ENCODE measurements at places on chromosomes 5 and 9.

GRCh38 chr9:94693485-94694204, 32.9 kb upstream of the AOPEP start:
- DNase-seq, result no peak

DNA sequence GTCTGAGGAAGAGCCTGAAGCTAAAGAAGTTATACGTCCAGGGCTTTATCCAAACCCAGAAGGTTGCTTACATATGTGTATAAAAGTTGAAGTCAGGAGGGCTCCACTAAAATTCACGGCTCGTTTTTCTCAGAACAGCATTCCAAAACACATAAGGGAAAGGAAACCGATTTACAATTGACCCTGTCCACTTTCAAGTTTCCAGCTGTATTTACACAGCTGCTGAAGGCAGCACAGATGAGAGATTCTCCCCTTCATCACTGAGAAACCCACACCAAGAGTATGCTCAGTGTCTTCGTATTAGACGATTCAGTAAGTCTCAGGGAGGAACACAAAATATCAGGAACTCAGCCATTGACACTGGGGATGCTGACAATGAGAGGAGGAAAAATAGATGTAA, 5.9 kb upstream of the NREP start:
- DNase-seq, result no peak

- no peak for DNase-seq
Observed at GRCh38 chr5:171872666-171873065, 87.0 kb downstream of the SMIM23 start.

DNA sequence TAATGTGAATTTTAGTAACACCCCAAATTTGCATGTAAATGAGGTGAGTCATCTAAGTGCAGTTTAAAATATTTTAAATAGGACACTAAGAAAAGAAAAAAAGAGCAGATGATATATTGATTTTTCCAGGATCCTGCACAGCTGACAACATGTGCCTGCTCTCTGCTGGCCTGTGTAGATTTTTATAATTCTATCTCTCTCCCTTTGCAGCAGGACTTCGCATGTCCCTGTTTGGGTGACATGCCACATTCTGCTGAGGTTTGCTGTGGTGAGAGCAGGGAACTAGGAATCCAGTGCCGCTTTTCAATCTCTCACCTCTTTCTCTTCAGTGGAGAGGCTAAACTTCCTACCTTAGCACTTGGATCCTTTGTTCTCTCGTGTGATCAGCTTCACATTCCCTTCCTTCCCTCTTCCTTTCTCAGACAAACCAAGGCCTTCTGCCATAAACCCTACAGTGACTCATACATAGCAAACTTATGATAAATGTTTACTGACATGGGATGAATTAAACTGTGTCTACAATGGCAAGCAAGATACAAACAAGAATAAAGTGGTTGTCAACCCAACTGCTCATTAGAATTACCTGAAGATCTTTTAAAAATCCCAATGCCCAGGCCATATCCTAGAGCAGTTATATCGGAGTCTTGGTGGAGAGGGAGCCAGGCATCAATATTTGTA, 198.8 kb upstream of the EFNA5 start:
- no peak for DNase-seq

DNA sequence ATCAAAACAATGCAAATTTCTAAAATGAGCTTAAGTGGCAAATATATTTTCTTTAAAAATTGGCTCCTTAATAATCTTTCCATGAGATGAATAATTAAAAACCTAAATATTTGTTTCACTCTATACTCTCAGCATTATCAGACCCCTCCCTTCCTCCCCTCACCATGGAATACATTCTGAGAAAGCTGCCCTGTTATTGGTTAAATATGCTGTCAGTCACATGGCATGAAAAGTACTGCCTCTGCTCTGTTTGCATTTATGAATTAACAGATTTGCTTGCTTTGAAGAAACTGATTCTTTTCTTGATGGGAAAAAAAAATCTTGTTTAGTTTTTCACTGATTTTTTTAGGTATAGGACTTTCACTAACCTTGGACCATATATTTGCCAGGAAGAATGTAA, 17.0 kb upstream of the RPS23 start:
- DNase-seq, result no peak

DNA sequence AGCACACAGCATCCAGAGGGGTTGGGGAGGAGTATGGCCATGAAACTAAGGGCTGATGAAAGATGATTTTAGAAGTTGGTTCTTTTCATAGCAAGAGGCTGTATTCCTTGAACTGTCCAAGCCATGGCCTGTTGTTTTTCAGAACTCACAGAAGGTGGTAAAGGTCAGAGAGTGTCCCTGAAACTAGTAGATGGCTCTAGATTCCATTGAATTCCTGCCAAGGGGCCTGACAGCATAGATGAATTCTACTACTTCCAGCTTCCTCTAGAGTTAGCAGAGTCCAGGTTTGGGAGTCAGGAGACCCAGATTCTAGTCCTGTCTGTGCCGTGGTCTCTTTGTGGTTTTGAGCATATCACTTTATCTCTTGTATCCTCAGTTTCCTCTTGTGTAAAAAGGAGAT, 101.6 kb downstream of the GRIA1 start:
- no peak for DNase-seq

- DNase-seq, result no peak
Observed at GRCh38 chr5:84286662-84287061, 98.0 kb downstream of the EDIL3 start.

- no peak for DNase-seq
Observed at GRCh38 chr5:113427871-113428574, 6.8 kb downstream of the TSSK1B start.

GRCh38 chr5:54309691-54310432, 511 bp downstream of the ARL15 start:
- peak; percentile 65 for DNase-seq

DNA sequence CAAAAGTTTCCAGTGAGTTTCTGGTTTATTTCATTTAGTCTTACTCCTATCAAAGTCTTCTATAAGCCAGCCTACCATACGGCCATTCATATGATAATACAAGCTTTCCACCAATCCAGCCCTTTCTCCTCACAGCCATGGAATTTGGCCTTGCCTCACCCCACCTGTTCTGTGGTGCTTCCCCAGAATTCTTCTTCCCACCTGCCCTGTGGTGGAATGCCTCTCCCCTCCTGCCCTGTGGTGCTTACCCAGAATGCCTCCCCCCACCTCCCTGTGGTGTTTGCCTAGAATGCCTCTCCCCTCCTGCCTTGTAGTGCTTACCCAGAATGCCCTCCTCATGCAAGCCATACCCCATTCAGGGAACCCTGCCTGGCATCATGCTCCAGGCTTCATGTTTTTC, 90.3 kb upstream of the APC start:
- no peak for DNase-seq

- no peak for DNase-seq
Observed at GRCh38 chr5:41776435-41776834, 93.8 kb downstream of the OXCT1 start.

- no peak for DNase-seq
Observed at GRCh38 chr9:8251566-8251965, 452.0 kb upstream of the DMAC1 start.

- peak; percentile 33 for DNase-seq
Observed at GRCh38 chr5:71794061-71794695, 75.1 kb downstream of the CARTPT start.

DNA sequence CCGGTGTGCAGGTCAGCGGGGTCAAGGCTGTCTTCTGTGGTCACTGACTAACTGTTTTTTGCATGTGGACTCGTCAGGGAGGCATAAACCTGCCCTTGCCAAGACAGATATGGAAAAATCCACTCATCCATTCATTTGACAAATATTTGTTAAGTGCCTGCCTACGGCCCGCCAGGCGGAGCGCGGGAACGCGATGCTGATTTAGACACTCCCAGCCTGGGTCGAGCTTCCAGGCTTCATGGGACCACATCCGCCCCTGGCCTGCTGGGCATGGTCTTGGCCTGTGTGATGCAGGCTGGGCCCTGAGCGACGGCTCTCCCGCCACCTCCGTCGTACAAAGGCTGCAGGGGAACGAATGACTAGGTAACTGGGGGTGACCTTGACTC, 18.1 kb downstream of the MYMK start:
- DNase-seq, result peak; percentile 83

DNA sequence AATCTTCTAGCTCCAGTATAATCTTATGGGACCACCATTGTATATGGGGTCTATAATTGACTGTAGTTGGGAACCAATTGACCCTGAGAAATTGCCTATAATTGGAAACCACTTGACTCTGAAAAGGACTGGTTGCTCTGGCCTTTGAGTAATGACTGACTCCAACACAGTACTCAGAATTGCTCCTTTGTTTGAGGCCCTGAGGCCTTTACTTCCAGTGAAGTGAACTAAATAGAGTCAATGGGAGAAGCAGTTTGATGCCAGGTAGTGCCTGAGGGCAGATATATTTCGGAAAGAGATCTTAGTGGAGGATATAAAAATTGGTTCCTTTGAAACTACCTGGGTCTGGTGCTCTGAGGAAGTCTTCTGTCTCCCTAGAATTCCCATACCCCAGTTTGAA, 16.0 kb upstream of the TMEM171 start:
- DNase-seq, result no peak

All from Right ventricle myocardium superior (tissue), 1 donor.